ENCODE measurements at places on chromosomes 3 and 15. TPM values are rescaled to one million over a fixed set of nuclear protein-coding genes. Genes with fewer than 3 reads are reported as not detected.

DNA sequence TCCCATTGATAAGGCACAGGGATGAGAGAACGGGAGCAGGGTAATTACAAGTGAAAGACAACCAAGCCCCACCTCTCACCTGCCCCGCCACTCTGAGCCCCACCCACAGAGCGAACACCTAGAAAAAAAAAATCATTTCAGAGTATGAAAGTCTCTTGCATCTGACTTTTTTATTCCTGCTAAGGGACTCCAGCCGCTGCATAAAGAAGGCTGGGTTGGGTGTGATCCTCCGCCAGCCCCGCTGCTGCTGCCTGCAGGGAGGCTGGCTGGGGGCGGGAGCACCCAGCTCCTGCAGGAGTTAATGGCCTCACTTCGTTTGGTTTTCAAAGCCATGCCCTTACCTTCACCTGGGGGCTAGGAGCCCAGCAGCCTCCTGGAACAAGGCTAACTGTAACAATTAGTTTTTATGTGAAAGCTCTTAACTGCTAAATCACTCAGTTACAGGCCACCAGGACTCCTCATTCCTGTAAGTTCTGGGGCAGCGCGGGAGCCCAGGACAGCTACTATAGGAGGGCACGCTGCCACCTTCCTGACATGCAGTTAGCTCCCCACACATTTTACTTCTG lies 78.0 kb upstream of the SNRPA1 start:
- no peaks in the 10 kb centered on the region for H3K27me3 ChIP-seq
- peaks cover 10% of the 10 kb centered on the region for H3K36me3 ChIP-seq
- no peak overlapping the region for H3K27ac ChIP-seq
- H3K4me3 ChIP-seq = no peak overlapping the region

- peak; percentile 36 for DNase-seq
- no peaks in the 10 kb centered on the region for H3K27me3 ChIP-seq
- peaks cover 16% of the 10 kb centered on the region for H3K4me1 ChIP-seq
- H3K4me3 ChIP-seq = no peak overlapping the region
Observed at GRCh38 chr3:194364652-194365434, 4.7 kb downstream of the LRRC15 start.

- H3K27ac ChIP-seq = no peak overlapping the region
- no peak for DNase-seq
- no peaks in the 10 kb centered on the region for H3K4me1 ChIP-seq
- no peaks in the 10 kb centered on the region for H3K27me3 ChIP-seq
- no peaks in the 10 kb centered on the region for H3K36me3 ChIP-seq
Observed at GRCh38 chr3:154105218-154105975, 15.8 kb upstream of the ARHGEF26 start.

DNA sequence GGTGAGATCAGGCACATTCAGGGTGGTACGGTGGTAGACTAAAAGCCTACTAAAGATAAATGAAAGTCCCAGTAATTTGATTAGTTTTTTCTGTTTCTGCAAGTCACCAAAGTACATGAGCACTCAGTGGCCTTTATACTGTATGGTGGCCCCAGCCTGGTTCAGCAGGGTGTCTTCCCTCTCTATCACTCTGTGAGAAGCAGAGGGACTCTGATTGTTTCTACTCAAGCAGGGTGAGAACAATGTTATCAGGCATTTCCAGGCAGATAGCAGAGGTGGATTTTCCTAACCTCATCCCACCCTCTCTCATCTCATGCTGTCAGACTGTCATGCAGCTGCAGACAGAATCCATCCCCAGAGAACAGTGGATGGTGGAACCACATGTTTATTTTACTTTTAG lies 71.5 kb upstream of the BFSP2 start:
- H3K27me3 ChIP-seq = no peaks in the 10 kb centered on the region
- H3K4me3 ChIP-seq = no peak overlapping the region
- no peaks in the 10 kb centered on the region for H3K4me1 ChIP-seq
- no peak for DNase-seq

- no peak for DNase-seq
- no peaks in the 10 kb centered on the region for H3K4me1 ChIP-seq
- H3K36me3 ChIP-seq = no peaks in the 10 kb centered on the region
Observed at GRCh38 chr3:120652281-120652680, 29.8 kb downstream of the HGD start.

Gene SLC28A2
- not detected for total RNA-seq

Gene GOLGA8G
- not detected for total RNA-seq
